Sigmoid colon (tissue), 7 donors: ENCODE measurements at places on chromosomes 7 and 10. TPM values are rescaled to one million over a fixed set of nuclear protein-coding genes. Genes with fewer than 3 reads are reported as not detected.

DNA sequence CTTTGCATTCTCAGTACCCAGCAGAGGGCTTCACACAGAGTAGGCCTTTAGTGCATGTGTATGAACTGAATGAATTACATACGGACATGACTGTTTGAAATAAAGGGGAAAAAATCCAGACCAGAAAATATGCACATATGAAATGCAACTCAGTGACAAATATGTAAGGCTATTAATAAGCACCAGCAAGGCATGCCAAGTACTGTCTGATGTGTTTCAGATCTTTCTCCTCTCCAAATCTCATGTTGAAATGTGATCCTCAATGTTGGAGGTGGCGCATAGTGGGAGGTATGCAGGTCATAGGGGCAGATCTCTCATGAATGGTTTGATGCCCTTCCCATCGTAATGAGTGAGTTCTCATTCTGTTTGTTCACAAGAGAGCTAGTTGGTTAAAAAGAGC lies 87.3 kb upstream of the TOMM7 start:
- DNase-seq, result no peak

- DNase-seq, result no peak
Observed at GRCh38 chr7:50762337-50762736, 20.4 kb downstream of the GRB10 start.

- no peak for DNase-seq
Observed at GRCh38 chr7:29080803-29081202, 65.5 kb downstream of the CPVL start.

DNA sequence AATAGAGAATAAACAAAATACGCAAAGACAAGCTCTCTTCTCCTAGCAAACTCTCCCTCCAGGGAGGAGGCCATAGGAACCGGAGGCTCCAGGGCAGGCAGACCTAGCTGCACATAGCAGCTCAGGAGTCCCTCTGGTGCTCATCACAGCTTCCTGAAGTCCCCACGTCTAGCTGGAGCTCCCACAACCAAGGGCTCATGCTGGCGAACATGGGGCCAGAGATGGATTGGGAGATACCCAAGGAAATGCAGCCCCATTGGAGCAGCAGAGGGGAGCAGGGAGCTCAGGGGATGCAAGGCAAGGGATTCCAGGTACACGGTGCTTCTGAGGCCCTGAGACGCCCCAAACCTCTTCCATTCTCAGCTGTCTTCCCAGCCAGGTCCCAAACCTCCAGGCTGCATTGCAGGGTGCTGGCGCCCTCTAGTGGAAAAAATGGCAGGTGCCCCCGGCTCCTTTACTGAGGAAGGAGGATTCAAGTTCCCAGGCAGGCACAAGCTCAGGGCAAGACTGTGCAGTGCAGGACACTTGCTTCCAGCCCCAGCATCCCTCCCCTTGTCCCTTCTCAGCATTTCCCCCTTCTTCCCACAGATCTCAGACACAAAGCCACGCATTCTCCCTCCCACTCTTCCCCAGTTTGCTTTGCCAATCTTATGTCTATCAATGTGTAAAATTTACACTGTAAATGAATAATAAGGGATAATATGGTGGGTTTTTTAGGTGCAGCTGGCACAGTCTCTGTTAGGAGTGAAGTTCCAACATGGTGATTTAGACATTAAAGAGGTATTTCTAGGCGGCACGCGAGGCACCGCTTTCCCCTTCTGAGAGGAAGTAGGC lies 46.2 kb downstream of the GPAM start:
- DNase-seq, result peak; percentile 82

GRCh38 chr7:145350334-145350733 lies 514.5 kb upstream of the TPK1 start:
- no peak for DNase-seq

DNA sequence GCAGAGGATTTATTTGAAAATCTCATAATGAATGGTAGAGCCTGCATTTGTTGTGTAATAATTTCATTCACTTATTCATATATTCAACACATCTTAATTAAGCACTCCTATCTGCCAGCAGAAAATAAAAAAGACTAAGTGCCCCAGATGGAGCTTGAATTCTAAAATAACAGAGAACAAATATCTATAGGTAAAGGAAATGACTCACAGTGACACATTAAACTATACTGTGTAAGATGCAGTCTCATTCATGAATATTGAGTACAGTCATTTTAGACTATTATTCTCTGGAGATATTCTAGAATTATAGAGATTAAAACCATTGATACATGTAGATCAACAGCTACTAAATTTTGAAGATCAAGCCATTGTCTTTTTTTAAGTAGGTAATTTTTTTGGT lies 72.1 kb downstream of the PTPRZ1 start:
- DNase-seq, result no peak

DNA sequence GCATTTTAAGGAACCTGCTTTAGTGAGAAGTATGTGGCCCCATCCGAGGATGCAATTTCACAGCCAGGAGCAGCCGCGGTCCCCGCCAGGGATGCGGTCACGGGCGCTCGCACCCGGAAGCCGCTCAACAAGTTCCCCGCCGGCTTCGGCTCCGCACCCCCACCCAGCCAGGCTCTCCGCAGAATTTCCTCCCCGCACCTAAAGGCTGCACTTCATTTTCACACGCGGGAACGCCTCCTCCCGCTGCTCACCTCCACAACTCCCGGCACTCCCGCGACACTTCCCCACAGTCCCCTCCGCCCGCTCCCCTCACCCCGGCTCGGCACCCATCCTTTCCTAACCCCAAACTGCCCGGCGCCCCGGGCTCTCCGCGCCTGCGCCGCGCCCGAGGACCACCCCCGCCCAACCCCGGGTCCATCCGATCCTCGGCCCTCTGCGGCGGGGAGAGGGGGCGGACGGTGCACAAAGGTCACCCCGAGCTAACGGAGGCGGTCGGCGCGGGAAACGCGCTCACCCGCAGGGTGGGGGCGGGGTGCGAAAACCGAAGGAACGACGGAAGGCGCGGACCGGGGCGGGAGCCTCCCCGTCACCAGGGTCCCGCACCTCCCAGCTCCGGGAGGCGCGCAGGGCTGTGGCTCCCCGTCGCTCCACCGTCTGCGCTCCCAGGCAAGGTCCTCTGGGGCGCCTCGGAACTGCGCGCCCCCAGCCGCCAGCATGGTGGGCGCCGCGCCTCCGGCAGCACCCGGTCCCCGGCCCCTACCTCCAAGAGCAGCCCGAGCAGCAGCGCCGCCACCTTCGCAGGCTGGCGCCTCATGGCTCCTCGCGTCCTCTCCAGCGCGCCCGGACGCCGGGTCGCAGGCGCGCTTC lies 558 bp downstream of the VOPP1 start:
- peak; percentile 79 for DNase-seq

DNA sequence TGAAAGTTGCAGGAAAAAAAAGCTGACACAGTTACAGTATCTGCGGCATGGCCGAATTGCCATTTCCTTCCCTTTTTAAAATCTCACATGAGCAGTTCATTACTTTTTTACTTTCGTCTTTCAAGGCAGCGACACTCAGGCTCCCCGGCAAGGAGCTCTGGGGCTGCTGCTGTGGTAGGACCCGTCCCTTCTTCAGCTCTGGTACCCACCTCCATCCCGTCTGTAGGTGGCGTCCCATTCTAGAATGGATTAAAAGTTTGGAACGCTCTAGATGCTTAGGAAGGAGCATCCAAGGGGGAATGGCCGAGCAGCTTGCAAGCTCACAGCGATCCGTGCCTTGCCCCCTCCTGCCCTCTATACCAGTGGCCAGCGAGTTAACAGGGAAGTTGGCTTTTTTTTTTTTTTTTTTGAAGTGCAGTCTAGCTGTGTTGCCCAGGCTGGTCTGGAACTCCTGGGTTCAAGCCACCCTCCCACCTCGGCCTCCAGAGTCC lies 22.8 kb upstream of the TTYH3 start:
- DNase-seq, result no peak

DNA sequence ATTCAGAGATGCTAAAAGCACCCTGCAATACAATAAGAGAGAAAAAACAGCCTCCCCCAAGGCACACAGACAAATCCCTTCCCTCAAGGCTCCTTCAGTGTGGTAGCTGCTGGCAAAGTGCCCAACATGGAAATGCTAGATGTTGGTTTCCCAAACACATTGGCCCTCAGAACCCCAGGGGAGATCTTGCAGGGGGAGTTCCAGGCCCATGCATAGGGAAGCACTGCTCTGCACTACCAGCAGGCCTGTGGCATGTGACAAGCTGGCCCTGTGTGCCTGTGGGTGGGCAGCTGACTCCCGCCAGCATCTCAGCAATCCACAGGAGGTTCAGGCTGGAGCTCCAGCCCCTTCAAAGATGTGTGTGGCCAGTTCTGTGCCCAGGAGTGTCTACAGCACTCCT lies 16.8 kb upstream of the CSGALNACT2 start:
- DNase-seq, result no peak

GRCh38 chr10:93266858-93267257 lies 193.2 kb downstream of the CYP26A1 start:
- no peak for DNase-seq

- DNase-seq, result no peak
Observed at GRCh38 chr10:112490545-112490944, 43.5 kb downstream of the VTI1A start.

DNA sequence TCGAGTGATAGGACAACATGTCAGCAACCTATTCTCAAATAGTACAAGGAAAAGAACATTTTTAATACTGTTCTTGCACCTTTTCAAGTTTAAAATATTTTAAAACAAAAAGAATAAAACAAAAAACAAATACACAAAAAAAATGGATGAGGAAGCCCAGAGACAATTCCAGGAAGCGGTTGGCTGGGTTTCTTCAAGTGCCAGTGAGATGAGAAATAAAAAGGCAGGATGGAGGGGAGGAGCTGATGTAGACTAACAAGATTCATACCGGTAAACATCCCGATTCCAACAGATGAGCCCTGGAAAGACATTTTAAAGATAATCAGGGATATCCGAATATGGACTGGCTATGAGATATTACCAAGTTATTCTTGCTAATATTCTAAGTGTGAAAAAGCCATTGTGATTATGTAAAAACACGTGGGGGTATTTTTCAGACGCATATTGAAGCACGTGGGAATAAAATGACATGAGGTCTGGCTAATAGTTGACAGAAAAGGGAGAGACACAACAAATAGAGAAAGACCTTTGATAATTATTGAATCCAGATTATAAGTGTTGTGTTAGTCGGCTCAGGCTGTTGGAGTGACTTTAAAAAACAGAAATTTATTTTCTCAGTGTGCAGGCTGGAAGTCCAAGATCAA lies 101.3 kb upstream of the LRRC4 start:
- no peak for DNase-seq

DNA sequence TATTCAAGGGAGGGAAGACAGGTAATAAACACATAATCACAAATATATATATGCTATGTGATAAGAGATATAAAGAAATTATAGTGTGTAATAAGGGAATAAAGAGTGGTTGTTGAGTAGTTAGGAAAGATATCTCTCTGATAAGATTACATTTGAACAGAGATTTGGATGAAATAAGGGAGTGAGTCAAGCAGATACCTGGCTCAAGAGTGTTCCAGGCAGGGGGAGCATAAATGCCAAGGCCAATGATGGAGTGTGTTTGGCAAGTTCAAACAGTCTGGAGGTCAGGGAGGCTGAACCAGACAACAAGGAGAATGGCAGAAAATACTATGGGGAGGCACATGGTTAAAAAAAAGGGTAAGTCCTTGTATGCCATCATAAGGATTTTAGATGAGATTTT lies 4.8 kb upstream of the GNAI1 start:
- no peak for DNase-seq

- no peak for DNase-seq
Observed at GRCh38 chr7:37558320-37559096, 109.8 kb upstream of the ELMO1 start.

- DNase-seq, result no peak
Observed at GRCh38 chr10:121687095-121687813, 89.0 kb upstream of the FGFR2 start.

DNA sequence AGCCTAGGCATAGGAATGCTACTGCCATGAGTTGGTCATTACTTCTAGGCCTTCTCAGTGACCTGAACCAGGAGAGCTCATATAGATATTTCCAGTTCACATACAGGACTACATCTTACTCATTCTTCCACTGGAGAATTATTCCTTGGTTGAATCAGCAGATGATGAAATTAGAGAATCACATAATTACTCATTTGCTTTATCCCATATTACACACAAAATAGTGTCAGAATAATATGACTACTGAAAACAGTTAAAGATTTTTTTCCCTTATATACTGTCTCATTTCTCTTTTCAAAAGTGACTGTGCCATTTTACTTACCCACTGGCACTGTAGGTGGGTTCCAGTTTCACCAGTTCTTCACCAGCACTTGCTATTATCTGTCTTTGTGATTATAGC lies 18.5 kb downstream of the BMS1 start:
- no peak for DNase-seq

DNA sequence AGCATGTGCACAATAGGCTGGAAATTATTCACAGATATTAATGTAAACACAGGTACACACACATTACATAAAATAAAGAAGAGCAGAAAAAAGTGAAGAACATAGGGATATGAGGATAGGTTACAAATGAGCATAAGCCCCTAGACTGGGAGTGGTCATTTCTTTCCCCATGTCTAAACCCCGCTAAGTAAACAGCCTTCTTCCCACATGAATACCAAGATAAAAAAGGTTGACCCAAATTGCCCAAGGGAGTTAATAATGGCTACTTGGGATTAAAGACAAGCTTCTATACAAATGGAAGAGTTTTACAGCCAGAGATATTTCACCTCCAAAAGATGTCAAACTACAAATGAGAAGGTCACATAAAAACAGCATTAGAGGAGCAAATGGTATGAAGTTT lies 527.1 kb upstream of the CELF2 start:
- no peak for DNase-seq

DNA sequence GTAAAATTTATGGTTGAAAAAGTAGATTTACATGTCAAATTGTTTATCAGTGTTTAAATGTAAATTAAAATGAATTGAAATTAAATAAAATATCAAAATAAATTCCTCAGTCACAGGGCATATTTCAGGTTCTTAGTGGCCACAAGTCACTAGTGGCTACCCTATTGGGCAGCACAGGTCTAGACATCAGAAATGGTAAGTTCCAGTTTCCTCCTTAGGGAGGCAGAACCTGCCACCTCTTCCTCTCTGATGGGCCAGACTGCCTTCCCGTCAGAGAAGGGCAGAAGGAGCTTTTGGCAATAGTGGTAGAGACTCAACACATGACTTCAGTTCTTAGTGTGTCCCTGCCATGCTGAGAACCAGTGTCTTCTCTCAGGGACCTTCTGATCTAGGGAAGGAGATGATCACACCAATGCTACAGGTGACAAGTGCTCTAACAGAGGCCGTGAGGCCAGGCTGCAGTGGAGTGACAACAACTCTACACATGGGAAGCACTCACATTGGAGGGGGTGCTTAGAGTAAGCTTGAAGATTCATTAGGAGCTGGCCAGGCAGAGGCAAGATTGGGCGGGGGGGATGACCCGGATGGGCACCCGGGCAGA lies 14.4 kb upstream of the PCBD1 start:
- no peak for DNase-seq

The HABP2 gene
- not detected for total RNA-seq

The ENO4 gene
- 0.27 TPM for total RNA-seq

The HEPACAM2 gene
- not detected for total RNA-seq

The CXCL12 gene
- total RNA-seq, result 111 TPM

The NRG3 gene
- total RNA-seq, result 0.82 TPM

The HOXA13 gene
- total RNA-seq, result 22.9 TPM

The NFE2L3 gene
- 1.9 TPM for total RNA-seq

The GRM8 gene
- total RNA-seq, result not detected

The PDSS1 gene
- total RNA-seq, result 2.9 TPM

The ELAPOR2 gene
- total RNA-seq, result 7.3 TPM

The HTR5A gene
- total RNA-seq, result not detected

The ITPRID1 gene
- not detected for total RNA-seq
